H7 (cell line): ENCODE measurements at places on chromosomes 5 and 9. TPM values are rescaled to one million over a fixed set of nuclear protein-coding genes. Genes with fewer than 3 reads are reported as not detected.

Gene CDO1
- 9.2 and 9.9 TPM in 2 replicates for total RNA-seq

Gene NUTM2G
- 0.07 TPM in 2 replicates for total RNA-seq

Gene CXCL14
- total RNA-seq = 2.7 and 4.2 TPM in 2 replicates

Gene ABL1
- total RNA-seq = 57.6 and 61.5 TPM in 2 replicates

Gene PRUNE2
- 1.7 and 3.3 TPM in 2 replicates for total RNA-seq

Gene NUP155
- 83.9 and 108 TPM in 2 replicates for total RNA-seq

Gene APBA1
- total RNA-seq = 0.52 and 0.81 TPM in 2 replicates

Gene ADGRD2
- total RNA-seq = not detected in 2 replicates

Gene TRMO
- 4.3 and 5.9 TPM in 2 replicates for total RNA-seq

Gene RMRP
- total RNA-seq = 10,629 and 14,347 TPM in 2 replicates

Gene PCDHGA2
- total RNA-seq = not detected in 2 replicates

Gene ABCA2
- total RNA-seq = 6.8 and 10.4 TPM in 2 replicates

Gene FAM169A
- total RNA-seq = 37.6 and 51.1 TPM in 2 replicates

Gene MEF2C
- 3.4 and 5.5 TPM in 2 replicates for total RNA-seq

Gene PCDHGA7
- not detected in 2 replicates for total RNA-seq

Gene GMCL2
- total RNA-seq = not detected in 2 replicates

Gene NR2F1
- not detected in 2 replicates for total RNA-seq

Gene OR4F3
- total RNA-seq = not detected in 2 replicates

Gene COL27A1
- 10.5 and 10.8 TPM in 2 replicates for total RNA-seq

Gene ENTREP1
- total RNA-seq = 7.5 and 8.6 TPM in 2 replicates

Gene DUSP1
- total RNA-seq = 11.5 and 15.4 TPM in 2 replicates

Gene SNX24
- 15.9 and 16.6 TPM in 2 replicates for total RNA-seq

Gene JADE2
- 29.5 and 33.7 TPM in 2 replicates for total RNA-seq

Gene SEC24A
- total RNA-seq = 19.7 and 27.2 TPM in 2 replicates

Gene FOXI1
- total RNA-seq = 0.07 TPM in 1 of 2 replicates, not detected in the other

Gene PTGS1
- total RNA-seq = 0.69 and 1.1 TPM in 2 replicates

Gene PCDHB10
- total RNA-seq = 0.03 and 0.33 TPM in 2 replicates

Gene PCDHB5
- 0.07 TPM in 2 replicates for total RNA-seq
